ENCODE measurements at places on chromosomes 3 and 15.

- DNase-seq = no peak
Measured at GRCh38 chr15:25767356-25768151, 95.6 kb downstream of the ATP10A start.

DNA sequence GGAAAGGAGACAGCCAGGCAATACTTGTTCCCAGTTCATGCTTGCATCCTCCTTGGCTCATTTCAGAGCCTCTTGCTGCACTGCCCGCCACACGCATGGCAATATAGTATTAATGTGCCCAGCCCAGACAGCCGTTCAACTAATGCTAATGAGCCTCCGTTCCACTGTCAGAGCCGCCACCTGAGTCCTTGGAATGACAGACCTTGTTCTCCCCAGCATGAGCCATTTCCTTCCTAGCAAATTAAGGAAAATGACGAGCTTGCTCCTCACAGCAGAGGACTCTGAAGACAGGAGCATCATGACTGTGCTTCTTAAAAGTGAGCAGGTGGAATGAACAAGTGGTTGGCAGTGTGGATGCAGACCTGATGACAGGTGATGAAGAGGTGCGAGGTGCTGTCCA, 10.8 kb upstream of the LRRC15 start:
- DNase-seq = no peak

GRCh38 chr3:42663581-42664437, 10.3 kb downstream of the ZBTB47 start:
- no peak for DNase-seq

DNA sequence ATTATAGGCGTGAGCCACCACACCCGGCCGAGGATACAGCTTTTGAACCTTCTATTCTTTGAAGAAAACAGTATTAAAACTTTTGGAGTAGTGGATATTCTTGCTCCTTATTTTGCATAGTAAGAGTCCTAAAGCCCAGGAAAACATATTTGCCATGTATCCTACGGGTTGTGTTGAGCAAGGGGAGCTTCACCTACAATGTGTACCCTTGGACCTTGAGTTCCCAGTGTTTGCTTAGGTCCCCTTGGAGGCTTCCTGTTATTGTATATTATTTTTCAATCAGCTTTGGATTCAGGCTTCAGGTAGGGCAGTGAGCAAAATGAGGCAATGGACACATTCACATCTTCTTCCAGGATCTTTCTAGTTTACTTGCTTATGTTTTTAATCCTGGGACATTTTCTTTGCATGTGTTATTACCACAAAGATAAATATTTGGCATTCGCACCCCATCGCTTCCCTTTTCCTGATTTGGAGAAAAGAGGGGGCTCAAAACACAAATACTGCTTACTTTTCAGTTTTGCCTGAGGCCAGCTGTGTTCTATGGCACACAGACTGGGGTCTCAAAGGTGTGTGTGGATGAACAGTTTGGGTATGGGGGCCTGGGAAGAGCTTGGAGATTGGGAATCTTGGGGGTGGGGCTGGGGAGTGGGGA, 88.7 kb downstream of the FNDC3B start:
- DNase-seq = no peak

GRCh38 chr15:80437334-80437891, 33.2 kb downstream of the ARNT2 start:
- no peak for DNase-seq

- no peak for DNase-seq
Measured at GRCh38 chr15:100721758-100722550, 119.6 kb downstream of the ASB7 start.

- DNase-seq = no peak
Measured at GRCh38 chr3:184368116-184368515, 6.6 kb downstream of the POLR2H start.

DNA sequence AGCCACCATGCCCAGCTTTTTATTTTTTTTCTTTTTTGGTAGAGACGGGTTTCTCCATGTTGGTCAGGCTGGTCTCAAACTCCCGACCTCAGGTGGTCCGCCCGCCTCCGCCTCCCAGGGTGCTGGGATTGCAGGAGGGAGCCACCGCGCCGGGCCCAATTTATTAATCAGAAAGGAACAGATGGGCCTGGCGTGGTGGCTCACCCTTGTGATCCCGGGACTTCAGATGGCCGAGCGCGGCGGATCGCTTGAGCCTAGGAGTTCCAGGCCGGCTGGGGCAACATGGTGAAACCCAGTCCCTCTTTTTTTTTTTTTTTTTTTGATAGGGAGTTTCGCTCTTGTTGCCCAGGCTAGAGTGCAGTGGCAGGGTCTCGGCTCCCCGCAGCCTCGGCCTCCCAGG, 64.6 kb downstream of the GOLGA6L7 start:
- no peak for DNase-seq

DNA sequence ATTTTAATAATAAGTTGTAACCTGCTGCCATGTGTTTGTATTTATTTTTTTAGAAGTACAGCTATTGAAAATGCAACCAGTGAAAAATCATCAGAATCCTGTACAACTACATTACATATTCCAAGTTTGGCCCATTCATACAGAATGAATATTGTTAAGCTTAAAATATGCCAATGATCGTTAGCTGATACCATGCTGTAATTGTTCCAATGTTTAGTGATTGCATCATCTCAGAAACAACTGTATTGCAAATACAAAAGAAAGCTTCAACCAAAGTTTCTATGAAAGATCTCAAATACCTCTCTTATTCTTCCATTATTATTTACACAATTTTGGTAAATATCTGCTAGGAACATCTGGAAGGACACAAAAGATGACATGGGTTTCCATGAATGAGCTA, 51.6 kb upstream of the ALCAM start:
- DNase-seq = no peak

DNA sequence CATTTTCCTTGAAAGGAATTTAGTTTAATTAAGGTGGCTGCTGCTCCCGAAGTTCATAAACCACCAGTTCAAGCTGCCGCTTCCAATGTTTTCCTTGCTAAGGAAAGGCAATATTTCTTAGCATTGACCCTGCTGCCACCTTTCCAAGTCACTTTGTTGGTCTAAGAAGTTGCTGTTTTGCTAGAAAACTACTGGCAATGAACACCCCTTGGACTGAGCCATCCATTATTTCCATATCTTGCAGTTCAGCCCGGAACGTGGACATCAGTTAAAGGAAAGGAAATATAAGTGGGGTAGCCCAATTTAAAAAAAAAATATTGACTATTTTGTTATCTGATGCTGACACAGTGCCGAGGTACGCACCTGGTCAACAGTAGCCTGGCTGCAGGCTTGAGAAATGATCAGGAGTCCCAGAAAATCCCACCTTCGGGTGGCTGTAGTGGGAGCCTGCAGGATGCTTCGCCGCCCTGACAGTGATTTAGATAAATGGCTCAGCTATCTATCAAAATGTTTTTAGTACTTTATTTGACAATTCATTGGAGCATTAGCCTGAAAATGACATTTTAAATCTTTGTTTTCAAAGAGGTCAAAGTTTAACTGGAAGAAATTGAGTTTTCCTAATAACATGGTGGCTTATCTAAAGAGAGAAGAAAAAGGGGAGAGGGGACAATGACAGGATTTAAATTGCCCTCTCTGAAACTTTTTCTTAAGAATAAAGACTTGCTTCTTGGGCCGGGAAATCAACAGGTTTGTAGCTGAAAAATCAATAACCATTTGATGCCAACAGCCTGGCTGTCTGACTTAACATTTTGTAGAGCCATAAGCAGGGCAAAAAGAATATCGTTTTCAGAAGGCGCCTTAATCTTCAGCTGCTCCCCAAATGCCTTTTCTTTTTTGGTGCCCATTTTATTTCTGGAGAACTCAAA, 1.6 kb downstream of the RARB start:
- no peak for DNase-seq

- no peak for DNase-seq
Measured at GRCh38 chr3:182937293-182938051, 42.9 kb downstream of the DCUN1D1 start.

GRCh38 chr15:77859491-77860060, 217.9 kb downstream of the TBC1D2B start:
- DNase-seq = no peak

- DNase-seq = no peak
Measured at GRCh38 chr3:151615464-151615863, 118.3 kb upstream of the AADACL2 start.

DNA sequence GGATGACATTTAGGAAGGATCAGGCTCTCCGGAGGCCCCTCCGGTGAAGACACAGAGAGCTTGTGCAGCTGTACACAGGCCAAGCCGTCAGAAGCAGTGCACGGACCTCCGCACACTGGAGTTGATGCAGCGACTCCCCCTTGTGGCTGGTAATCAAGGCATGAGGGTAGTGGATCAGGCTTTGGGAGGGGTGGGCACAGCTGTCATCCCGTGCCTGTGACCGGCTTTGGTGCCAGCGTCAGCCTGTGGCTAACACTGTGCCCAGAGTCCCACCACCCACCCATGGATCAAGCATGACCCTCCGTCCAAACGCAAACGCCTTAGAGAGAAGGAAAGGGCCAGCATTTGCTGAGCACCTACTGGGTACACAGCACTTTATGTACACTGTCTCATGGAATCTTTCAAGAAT, 8.2 kb upstream of the GRIP2 start:
- no peak for DNase-seq

Measured in activated naive CD4-positive, alpha-beta T cell (primary cell).